Urothelium cell line (cell line): ENCODE measurements at places on chromosomes 12 and 14.

- DNase-seq: peak; percentile 56
Measured at GRCh38 chr12:96811083-96811482, 96.0 kb upstream of the NEDD1 start.

GRCh38 chr14:99252940-99253868, 18.8 kb downstream of the BCL11B start:
- DNase-seq: no peak

DNA sequence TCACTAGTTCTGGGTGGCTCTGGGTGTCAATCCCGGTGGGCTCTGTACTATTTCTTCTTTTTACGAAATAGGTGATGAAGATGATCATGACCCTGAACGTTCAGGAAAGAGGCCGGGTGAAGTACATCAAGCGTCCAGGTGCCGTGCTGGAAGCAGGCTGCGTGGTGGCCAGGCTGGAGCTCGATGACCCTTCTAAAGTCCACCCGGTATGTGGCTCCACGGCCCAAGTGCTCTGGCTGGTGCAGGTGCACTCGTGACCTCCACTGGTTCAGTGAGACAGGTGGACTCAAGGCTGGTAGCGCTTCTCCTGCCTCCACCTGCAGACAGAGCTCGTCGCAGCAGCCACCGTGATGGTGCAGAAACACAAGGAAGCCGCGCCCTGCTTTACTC, 85.1 kb downstream of the ACACB start:
- DNase-seq: no peak

DNA sequence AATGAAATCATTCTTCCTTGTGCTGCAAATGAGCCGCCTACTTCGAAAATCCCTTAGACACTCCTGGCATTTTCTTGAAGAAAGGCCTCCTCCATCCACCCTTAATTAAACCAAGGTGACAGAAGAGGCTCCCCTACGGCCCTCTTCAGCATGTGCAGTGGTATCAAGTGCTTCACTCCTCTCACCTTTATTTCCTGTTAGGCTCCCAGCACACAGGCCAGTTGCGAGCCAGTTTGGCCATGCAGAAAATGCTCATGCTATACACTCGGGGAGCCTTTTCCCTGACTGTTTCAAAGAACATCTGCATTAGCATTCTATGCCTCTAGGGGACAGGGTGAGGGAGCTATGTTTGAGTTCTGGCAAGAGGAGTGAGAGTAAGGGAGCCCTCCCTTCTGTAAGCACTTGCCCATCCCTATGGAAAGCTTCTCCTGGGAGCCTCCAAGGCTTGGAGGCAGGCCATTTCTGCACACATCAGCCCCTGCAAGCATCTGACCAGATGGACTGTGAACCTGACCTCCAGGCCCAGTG, 291.5 kb downstream of the RPS29 start:
- DNase-seq: no peak

GRCh38 chr12:117481470-117481869, 120.0 kb upstream of the NOS1 start:
- no peak for DNase-seq

- no peak for DNase-seq
Measured at GRCh38 chr12:66537876-66538275, 141.0 kb downstream of the GRIP1 start.

- no peak for DNase-seq
Measured at GRCh38 chr12:31618228-31619025, 27.5 kb upstream of the DENND5B start.

DNA sequence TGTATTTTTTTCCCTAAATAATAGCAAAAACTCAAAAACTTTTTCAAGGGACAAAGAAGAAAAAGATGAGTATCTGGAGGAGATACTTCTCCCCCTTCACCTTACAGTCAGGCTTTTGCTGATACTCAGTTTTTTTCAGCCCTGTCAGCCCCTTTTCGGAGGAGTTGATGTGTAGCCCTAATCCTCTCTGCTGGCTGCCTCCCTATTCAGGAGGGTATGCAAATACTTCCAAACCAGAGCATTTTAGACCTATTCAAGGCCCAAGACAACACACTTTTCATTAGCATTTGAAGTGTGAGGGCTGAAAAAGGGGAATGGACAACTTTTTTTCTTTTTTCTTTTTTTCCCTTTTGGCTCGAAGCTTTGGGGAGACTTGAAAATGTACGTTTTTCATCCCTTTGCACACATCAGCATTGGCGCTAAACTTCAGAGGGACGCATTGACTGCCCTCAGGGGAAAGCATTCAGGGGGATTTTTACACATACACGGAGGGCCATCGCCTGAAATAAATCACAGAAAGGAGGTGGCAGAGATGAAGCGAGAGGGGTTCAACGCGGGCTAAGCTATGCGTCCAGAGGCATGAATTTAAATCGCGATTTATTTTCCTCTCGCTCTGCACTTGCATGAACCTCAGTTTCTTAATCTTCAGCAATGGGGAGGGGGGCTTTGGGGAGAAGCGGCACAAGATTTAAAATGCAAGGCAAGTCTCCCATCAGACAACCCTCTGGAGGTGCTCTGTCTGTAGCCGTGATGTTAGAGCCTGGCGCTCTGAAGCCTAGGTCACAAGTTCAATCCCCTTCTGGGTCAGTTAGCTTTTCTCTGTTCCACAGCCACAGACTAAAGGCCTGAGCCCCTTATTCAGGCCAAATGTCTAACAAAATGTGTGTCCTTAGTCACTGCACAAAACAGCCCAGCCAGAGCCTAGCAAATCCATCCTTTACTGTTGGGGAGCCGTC, 86.3 kb downstream of the ASCL1 start:
- DNase-seq: no peak

- no peak for DNase-seq
Measured at GRCh38 chr14:51240804-51241380, 845 bp downstream of the TMX1 start.

DNA sequence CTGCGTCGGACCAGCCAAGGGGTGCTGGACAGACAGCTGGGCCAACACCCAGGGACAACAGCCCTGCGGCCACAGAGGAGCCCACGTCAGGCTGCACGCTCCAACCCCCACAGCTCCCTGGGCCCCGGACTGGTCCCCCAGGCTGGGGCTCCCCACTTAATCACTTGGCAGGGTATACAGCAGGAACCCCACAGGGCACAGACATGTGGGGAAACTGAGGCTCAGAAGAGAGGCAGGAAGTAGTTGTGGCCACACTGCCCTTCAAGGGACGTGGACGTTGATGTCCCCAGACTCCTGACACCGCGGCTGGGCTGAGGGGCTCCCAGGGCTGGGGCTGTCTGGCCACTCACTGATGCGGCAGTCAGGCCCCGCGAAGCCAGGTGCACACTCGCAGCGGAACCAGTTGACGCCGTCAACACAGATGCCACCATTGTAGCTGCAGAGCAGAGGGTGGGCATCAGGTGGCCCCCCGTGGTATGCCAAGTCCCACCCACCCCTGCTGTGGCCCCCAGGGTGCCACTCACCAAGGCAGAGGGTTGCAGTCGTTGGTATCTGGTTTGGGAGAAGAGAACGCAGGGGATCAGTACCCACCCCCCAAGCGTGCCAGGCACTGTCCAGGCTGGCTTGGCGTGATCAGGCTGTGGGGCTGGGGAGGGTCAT, 21.5 kb downstream of the JAG2 start:
- DNase-seq: no peak

DNA sequence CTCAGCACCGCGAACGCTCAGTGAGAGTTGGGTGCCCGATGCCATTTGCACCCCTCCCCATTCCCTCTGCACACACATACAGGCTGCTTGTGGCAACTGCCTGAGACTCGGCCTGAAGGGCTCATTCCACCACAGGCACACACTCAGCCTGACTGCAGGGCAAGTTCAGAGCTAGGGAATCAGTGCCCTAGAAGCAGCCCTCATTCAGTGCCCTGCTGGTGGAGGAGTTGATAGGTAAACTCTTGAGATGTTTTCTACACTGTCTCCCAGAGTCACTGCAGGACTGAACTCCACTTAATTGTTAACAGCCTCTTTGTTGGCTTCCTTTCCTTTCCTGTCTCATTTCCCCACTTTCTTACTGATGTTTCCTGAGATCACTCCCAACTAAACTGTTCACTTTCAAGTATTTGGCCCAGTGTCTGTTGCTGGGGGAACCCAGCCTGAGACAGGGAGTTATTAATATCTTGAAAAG, 16.9 kb downstream of the PPP1R36 start:
- DNase-seq: no peak

DNA sequence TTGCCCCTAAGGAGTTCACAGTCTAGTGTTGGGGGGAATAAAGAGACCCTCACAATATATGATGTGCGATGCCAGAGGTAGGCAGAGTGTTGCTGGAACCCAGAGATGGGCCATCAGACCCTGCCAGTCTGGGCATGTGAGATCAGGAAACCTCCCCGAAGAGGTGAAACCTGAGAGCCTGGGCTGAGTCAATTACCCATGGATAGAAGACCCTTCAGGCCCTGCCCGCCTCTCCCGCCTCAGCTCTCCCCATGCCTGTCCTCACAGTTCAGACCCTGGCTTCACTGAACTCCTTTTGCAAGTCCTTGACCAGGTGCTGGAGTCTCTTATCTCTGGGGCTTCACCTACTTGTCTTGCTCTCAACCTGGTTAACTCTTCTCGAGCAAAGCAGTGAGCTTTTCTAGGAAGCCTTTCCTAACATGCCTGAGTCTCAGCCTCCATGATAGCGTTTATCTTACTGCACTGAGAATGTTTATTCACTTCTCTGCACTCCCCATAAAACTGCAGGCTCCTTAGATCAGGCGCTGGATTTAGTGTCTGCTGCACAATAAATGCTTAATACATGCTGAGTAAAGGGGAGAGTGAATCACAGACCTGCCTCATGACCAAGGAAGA, 19.6 kb downstream of the ALDH1L2 start:
- DNase-seq: no peak

DNA sequence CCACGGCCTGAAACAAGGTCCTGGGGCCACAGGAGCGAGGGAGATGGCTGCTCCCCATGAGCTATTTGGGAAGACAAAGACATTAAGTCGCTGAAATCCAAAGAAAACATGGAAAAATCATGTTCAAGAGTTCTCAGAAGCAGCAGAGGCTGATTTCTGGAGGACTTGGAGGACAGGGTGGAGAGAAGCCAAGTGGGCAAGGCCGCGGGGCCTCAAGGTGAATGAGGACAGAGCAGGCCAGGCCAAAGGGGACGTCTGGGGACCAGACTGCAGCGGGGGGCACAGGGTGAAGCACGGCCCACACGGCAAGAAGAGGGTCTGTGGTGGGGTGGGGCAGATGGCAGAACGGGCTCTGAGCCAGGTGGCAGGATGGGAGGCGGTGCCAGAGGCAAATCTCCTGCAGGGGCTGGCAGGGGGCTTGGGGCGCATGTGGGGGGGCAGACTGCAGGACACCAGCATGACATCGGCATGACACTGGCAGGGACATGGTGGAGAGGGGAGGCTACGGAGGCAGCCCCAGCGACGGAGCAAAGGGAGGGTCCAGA, 48.9 kb downstream of the RNF34 start:
- no peak for DNase-seq

- DNase-seq: no peak
Measured at GRCh38 chr12:5746917-5747316, 198.1 kb downstream of the ANO2 start.

- DNase-seq: no peak
Measured at GRCh38 chr12:72230589-72230988, 41.6 kb upstream of the TRHDE start.

- DNase-seq: no peak
Measured at GRCh38 chr12:179131-179884, 34.6 kb downstream of the SLC6A12 start.

DNA sequence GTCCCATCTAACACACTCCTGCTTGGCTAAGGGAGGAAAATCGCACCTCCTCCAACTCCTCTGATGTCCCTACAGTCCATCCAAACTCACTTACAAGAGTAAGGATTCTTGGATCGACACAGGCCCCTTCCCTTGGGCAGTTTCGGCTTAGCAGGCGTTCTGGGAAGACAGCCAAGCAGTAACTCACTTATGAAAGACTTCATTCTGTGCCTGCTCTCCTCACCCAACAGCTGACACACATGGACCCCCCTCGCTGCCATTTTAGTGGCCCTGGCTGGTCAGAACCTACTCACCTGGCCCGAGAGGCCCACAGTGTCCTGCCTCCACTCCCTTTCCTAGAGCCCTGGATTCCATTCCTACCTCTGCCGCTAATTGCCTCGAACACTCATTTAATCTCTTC, 52.3 kb upstream of the BCL2L14 start:
- DNase-seq: peak; percentile 73

- DNase-seq: no peak
Measured at GRCh38 chr12:1697271-1697670, 6.4 kb downstream of the ADIPOR2 start.

- DNase-seq: no peak
Measured at GRCh38 chr12:103469719-103470118, 26.0 kb downstream of the C12orf42 start.

DNA sequence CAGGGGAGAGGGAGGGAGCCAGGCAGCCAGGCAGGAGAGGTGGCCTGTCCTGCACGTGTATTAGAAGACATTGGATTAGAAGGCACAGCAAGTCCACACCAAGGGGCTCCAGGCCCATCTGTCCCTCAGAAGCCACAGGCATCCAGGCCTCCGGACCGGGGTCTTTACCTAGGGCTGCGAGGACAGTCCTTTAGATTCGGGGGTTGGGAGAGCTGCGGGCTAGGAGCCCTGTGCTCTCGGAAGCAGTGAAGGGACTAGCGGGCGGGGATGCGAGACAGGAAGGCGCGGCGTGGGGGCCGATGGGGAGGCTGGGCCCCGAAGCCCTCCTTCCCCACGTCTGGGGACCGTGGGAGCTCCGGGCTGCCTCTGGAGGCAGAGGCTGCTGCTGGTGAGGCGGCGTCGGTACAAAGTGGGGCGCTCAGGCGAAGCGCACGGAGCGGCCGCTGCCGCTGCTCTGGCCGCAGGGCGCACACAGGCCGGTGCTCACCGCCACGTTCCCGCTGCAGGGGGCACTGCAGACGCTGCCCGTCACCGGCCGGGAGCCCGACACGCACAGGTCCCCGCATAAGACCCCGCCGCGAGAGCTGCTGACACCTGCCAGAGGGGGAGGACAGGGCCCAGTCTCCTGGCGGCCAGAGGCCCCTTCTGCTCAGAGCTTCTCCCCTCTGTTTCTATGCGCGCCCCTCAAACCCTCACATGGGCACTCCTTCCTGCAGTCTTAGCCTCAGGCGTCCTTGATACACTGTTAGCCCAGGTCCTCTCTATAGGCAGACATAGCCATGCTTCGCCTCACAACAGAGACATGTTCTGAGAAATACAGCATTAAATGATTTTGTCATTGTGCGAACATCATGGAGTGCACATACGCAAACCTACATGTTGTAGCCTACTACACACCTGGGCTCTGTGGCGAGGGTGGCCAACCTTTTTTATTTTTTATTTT, 17.3 kb downstream of the KRT7 start:
- DNase-seq: no peak

DNA sequence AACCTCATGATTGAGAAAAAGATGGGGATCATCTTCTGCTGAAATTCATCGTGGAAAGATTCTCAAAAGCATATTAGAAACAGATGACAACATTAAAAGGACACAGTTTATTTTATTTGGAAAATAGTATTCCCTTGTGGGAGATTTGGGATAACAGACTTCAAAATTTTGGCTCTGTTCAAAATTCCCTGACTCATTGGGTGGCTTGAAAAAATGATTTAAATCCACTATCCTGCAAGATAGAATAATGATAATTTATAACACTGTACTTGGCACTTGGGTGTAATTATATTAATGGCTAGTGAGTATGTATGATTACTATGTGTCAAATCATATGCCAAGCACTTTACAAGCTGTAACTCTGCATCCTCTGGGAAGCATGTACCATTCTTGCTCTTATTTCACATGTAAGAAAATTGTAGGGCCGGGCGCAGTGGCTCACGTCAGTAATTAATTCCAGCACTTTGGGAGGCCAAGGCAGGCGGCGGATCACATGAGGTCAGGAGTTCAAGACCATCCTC, 128.8 kb downstream of the LMNTD1 start:
- no peak for DNase-seq
